ENCODE measurements at places on chromosomes 12 and 14. TPM values are rescaled to one million over a fixed set of nuclear protein-coding genes. Genes with fewer than 3 reads are reported as not detected.

DNA sequence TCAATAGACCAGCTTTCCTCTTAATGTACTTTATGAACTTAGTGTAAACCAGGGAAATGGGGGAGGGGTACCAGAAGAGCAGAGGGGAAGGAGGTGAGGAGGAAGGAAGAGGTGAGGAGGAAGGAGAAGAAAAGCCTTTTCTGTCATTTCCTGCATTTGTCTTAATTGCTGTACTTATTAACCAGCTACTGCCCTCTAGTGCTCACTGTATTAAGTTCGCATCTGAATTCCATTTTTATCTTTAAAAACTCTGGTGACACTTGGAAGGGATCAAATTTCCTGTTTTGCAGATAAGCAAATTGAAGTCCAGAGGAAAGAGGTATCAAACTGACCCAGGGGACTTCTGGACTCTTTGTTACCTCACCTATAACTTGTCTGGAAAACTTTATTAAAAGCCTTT lies 22.2 kb downstream of the MANSC1 start:
- H3K27me3 ChIP-seq = no peaks in the 10 kb centered on the region
- no peaks in the 10 kb centered on the region for H3K36me3 ChIP-seq
- H3K27ac ChIP-seq = no peak overlapping the region
- no peak overlapping the region for H3K4me3 ChIP-seq
- peaks cover 5% of the 10 kb centered on the region for H3K4me1 ChIP-seq
- DNase-seq = peak; percentile 64

GRCh38 chr14:105181549-105182295 lies 610 bp upstream of the NUDT14 start:
- H3K27me3 ChIP-seq = no peaks in the 10 kb centered on the region
- no peaks in the 10 kb centered on the region for H3K4me1 ChIP-seq

SYT1 gene
- 17.0 TPM for polyA plus RNA-seq

- peaks cover 5% of the 10 kb centered on the region for H3K4me1 ChIP-seq
- H3K36me3 ChIP-seq = peaks cover 11% of the 10 kb centered on the region
- H3K27me3 ChIP-seq = no peaks in the 10 kb centered on the region
- no peak for DNase-seq
Measured at GRCh38 chr14:32603992-32604565, 275.0 kb downstream of the AKAP6 start.

FAM181A gene
- polyA plus RNA-seq = not detected

MVK gene
- 6.3 TPM for polyA plus RNA-seq

DNA sequence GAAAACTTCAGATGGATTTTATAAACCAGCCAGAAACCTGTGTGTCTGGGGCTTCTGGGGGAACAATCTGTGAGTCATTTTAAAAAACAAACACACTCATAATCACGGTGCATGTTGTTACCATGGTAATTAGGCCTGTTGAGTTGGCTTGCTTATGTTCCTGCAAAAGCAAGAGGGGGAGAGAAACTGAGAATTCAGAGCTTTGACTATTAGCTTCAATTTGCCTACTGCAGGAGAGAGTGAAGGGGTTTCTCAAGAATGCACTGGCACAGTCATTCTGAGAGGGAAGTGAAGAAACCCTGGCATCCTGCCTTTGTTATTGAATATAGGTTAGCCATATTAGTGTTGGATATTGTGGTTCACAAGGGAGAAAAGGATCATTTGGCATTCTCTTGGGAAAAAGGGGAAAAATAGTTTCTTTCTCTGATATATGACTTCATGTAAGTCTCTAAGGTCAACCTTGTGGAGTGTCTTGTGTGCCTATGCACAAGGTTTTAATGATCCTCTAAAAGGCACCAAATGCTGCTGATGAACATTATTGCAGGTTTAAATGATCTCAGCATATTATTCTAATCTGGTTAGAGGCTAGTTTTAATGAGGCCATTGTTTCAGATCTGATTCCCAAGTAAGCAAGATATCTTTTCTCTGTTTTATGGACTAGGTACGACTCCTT lies 12.9 kb downstream of the GNG2 start:
- no peak overlapping the region for H3K4me3 ChIP-seq
- no peaks in the 10 kb centered on the region for H3K27me3 ChIP-seq
- peaks cover 44% of the 10 kb centered on the region for H3K4me1 ChIP-seq
- H3K27ac ChIP-seq = peak overlapping the region; percentile 84
- H3K36me3 ChIP-seq = no peaks in the 10 kb centered on the region

DNA sequence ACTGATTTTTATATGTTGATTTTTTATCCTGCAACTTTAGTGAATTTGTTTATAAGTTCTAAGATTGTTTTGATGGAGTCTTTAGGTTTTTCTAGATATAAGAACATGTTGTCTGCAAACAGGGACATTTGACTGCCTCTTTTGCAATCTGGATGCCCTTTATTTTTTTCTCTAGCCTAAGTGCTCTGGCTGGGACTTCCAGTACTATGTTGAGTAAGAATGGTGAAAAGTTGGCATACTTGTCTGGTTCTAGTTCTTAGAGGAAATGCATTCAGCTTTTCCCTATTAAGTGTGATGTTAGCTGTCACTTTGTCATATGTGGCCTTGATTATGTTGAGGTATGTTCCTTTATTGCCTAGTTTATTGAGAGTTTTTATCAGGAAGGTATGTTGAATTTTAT lies 68.1 kb downstream of the ERC1 start:
- no peak for DNase-seq
- no peak overlapping the region for H3K27ac ChIP-seq
- no peaks in the 10 kb centered on the region for H3K36me3 ChIP-seq
- H3K4me1 ChIP-seq = peaks cover 7% of the 10 kb centered on the region
- no peak overlapping the region for H3K4me3 ChIP-seq

DNA sequence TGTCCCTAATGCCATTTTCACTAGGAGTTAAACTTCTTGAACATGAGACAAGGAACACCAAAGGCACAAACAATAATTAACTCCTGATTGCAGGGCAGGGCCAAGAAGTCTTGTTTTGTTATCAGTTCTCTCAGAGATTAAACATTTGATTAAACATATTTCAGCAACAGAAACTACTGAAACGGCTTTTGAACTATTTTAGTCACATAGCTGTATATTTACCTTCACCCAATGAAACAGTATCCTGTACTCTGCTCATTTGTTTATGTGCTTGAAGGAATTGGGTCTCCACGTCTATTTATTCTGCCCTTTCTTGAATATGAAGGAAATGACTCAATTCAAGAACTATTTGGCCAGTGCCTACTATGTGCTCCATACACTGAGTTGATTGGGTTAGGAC lies 51.3 kb upstream of the PTCSC3 start:
- no peak overlapping the region for H3K4me3 ChIP-seq
- H3K27me3 ChIP-seq = peaks cover 20% of the 10 kb centered on the region
- no peak overlapping the region for H3K27ac ChIP-seq
- H3K36me3 ChIP-seq = no peaks in the 10 kb centered on the region
- H3K4me1 ChIP-seq = no peaks in the 10 kb centered on the region
- no peak for DNase-seq

GRCh38 chr12:131459773-131460365 lies 251.0 kb upstream of the SFSWAP start:
- no peaks in the 10 kb centered on the region for H3K36me3 ChIP-seq
- H3K4me3 ChIP-seq = no peak overlapping the region
- H3K4me1 ChIP-seq = peaks cover 1% of the 10 kb centered on the region
- H3K27ac ChIP-seq = no peak overlapping the region
- H3K27me3 ChIP-seq = no peaks in the 10 kb centered on the region
- no peak for DNase-seq
